Hippocampal formation (tissue), 2 donors: ENCODE measurements at places on chromosomes 16 and 17.
A peak's percentile ranks its signal among the peaks of the same experiment; 100 is the strongest.

- no peak for DNase-seq
Measured at GRCh38 chr17:82200135-82200534, 12.5 kb downstream of the CCDC57 start.

- DNase-seq = no peak
Measured at GRCh38 chr17:1164935-1165556, 14.7 kb downstream of the ABR start.

GRCh38 chr16:89325861-89326471 lies 108.5 kb downstream of the ZNF778 start:
- peak; percentile 53 for DNase-seq

DNA sequence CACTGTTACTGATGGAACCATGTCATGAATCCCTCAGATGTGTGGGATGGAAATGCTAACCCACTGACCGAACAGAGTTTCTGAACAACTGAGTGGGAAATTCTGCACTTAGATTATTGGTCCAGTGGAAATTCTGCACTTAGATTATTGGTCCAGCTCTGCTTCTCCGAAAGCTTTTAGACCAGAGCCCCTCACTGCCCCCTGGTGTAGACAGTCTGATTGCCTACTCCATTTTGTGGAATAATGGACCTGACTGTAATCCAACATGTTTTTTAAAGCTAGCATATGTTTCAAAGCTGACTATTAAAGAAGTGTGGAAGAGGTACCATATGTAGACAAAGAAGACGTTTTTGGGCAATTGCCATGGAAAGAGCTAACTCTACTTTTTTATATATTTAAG lies 50.3 kb upstream of the TBX2 start:
- no peak for DNase-seq

DNA sequence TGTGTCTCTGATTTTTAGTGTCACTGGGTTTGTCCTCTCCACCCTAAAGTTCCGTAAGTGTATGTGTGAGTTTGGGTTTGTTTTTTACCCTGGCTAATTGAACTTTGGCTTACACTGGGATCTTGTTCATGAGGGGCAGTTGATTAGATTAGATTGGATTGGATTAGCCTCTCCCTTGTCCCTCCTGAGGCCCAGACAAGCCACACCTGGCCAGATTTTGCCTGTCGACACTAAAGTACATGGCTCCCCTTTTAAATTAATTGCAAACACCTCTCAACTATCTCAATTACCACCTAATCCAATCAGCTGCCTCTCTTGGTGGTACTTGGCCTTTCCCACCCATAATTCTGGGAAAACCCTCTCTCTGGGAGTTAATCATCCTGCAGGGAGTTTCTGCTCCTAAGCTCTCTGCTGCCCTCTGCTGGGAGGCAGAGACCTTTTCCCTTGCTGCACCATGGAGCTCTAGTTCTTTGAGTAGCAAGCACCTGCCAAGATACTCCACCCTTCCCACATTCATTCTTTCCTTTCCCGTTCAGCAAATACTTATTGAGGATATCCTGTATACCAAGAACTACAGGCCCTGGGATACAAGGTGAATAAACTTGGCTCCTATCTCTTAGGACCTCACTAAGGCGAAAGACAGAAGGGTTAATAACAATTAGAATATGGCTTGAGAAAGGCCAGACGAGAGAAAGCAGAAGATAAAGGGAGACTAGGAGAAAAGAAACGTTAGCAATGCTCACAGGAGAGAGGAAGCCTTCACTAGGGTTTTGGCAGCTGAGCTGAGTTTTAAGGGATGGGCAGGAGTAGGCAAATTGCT lies 60.0 kb upstream of the MPHOSPH6 start:
- DNase-seq = peak; percentile 53

DNA sequence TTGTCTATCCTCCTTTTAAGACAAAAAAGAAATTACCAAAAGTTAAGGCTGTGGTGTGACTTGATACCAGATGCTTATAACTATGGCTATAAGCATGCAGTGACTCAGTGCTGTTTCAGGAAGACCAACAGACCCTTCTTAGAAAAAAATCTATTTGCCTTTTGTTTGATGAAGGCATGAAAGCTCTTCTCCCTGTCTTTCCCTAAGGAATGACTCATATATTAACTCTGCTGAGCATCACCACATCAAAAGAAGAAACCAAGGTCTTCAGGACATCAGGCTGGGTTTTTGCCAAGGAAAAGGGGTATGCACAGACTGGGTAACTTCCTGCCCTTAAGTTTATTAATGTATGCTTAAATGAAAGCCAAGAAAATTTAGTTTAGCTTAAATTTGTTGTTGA lies 47.1 kb downstream of the VMP1 start:
- DNase-seq = no peak

DNA sequence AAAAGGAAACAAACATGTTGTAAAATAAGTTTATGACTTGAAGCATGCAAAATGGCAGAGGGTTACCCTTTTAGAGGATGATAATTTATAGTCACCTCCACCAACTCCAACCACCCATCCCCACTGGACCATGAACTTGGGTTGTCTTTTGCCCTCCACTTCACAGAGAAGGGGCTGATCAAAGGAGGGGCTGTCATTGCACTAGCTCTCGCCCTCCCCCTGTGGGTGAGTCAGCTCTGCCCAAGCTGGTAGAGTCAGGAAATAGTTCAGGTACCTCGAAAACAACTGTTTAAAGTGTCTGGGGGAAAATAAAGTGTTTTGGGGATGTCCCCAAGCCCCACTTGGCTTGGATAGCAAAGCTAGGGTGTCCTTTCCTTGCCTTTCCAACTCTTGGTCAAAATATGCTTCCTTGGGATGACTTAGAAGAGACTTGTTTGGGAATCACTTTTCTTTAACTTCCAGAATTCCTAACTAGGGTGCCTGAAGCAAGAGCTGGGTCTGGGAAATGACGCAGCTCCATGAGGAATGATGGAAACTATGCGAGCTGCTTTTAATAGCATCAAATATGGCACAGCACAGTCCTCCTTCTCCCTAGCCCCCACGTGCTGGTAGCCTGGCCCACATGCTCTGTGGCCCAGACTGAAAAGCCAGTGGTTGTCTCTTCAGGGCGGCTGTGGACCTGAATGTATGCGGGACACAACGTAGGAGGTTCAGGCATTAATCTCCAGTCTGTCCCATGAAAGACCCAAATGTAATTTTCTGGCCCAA lies 40.7 kb downstream of the TBX4 start:
- no peak for DNase-seq

- DNase-seq = no peak
Measured at GRCh38 chr17:39591958-39592954, 15.5 kb downstream of the NEUROD2 start.

GRCh38 chr17:14381606-14382005 lies 80.7 kb downstream of the HS3ST3B1 start:
- DNase-seq = no peak
